ENCODE measurements at places on chromosomes 2 and 18. TPM values are rescaled to one million over a fixed set of nuclear protein-coding genes. Genes with fewer than 3 reads are reported as not detected.

Gene LDLRAD4
- total RNA-seq: 22.6 TPM

Gene APOB
- total RNA-seq: 0.23 TPM

Gene DHRS9
- total RNA-seq: 8.5 TPM

DNA sequence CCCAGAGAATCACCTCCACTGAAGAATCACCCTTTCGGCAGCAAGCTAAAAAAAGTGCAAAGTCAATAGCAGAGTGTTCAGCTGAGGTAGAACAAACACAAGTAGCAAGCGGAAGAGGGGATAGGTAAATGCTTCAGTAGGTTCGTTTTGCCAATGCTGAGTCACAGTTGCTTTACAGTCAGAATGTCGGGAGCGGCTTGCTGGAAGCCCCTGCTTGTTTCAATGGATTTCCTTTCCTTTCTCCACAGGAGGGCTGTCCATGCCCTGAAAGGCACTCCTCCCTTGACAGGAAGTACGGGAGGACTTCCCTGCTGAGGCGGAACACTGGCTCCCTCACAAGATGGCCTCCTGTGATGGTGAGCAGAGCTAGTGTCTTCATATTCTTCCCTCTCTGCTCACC lies 146.2 kb upstream of the LYPD1 start:
- no peaks in the 10 kb centered on the region for H3K4me1 ChIP-seq
- DNase-seq: no peak
- H3K27me3 ChIP-seq: no peaks in the 10 kb centered on the region
- no peak overlapping the region for H3K27ac ChIP-seq
- no peaks in the 10 kb centered on the region for H3K36me3 ChIP-seq

DNA sequence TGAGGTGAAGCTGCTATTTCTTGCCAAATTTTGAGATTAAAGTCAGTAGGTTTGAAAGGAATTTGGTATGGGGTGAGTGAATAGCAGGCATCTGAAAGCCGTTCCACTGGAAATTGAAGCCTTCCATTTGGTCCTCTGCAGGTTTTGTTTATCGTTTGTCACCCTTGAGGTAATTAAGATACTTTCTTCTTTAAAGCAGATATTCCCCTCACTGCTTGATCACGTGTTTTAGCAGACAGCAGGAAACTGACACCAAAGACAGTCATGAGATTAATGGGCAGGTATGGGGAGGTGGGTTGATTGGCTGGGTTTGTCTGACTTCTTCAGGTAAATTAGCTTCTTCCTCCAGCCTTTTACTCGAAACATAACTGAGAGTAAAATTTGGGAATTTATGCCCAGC lies 10.7 kb downstream of the LPIN1 start:
- no peak overlapping the region for H3K4me3 ChIP-seq
- peaks cover 17% of the 10 kb centered on the region for H3K4me1 ChIP-seq
- H3K27ac ChIP-seq: no peak overlapping the region
- H3K36me3 ChIP-seq: no peaks in the 10 kb centered on the region
- no peaks in the 10 kb centered on the region for H3K27me3 ChIP-seq
- DNase-seq: no peak

- H3K4me1 ChIP-seq: no peaks in the 10 kb centered on the region
- peak overlapping the region; percentile 13 for H3K4me3 ChIP-seq
- no peak for DNase-seq
- H3K27me3 ChIP-seq: no peaks in the 10 kb centered on the region
Measured at GRCh38 chr2:46351750-46352138, 54.5 kb downstream of the EPAS1 start.

DNA sequence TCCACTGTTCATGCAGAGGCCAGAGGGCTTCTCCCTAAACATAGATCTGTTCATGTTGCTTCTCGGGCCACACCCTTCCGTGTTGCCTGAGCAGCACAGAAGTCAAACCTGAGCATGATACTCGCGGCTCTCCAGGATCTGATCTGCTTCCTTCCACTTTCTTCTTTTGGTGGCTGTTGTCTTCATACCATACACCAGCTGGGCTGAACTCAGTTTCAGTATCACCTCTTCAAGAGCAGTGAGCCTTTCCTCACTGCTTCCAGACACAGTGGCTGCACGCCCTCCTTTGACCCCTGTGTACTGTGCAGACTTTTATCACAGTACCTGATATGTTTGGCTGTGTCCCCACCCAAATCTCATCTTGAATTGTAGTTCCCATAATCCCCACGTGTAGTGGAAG lies 348.9 kb downstream of the NBAS start:
- peak; percentile 10 for DNase-seq
- no peak overlapping the region for H3K4me3 ChIP-seq
- no peaks in the 10 kb centered on the region for H3K4me1 ChIP-seq
- no peak overlapping the region for H3K27ac ChIP-seq
- H3K27me3 ChIP-seq: no peaks in the 10 kb centered on the region
